ENCODE measurements at places on chromosomes 7 and 10.

DNA sequence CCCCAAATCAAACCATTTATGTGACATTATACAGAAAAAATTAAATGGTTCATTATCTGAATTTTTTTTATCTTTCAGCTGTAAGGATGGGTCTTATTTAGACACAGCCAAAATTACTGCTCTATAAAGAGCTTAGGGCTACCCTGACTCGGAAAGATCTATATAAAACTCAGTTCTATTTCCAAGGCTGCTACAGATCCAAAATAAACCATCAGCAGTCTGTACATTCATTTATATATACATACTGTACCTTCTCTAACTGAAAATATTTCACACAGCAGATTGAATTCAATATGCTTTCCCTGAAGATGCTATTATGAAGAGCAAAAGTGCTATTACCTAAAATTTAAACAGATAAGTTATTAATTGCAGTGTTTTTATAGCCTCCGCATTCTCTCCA is 287.7 kb upstream of the MYO3A start:
- DNase-seq, result no peak

- no peak for DNase-seq
Observed at GRCh38 chr10:101576211-101576863, 11.7 kb downstream of the POLL start.

- no peak for DNase-seq
Observed at GRCh38 chr7:50605059-50605458, 39.9 kb upstream of the DDC start.

DNA sequence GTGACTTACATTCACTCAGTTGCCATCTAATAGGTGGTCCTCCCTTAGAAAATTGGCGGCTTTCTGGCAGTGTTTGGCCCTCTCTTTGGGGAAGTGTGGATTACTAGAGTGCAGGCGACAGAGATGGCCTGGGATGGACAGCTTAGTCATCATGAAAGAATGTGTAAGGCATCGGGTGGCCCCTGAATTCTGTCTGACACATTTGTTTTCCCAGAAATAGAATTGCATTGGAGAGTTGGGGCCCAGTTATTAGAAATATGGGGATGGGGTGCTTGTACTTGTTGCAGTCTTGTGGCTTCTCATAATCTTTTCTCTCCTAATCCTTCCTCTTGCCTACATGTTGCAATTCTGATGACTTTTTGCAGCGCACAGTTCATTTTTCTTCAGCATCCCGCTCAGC is 13.8 kb downstream of the TCF7L2 start:
- DNase-seq, result no peak

- DNase-seq, result no peak
Observed at GRCh38 chr10:51567271-51567670, 132.1 kb downstream of the CSTF2T start.

Data from anterior cingulate cortex (tissue), 58 donors.